ENCODE measurements at places on chromosomes 3 and 15. TPM values are rescaled to one million over a fixed set of nuclear protein-coding genes. Genes with fewer than 3 reads are reported as not detected.

CCDC39 gene
- not detected for total RNA-seq

MYRIP gene
- not detected for total RNA-seq

TRAT1 gene
- total RNA-seq = 53.8 TPM

UBAP1L gene
- 4.7 TPM for total RNA-seq

NOX5 gene
- total RNA-seq = not detected

MME gene
- total RNA-seq = not detected
